ENCODE measurements at places on chromosomes 1 and 21.

DNA sequence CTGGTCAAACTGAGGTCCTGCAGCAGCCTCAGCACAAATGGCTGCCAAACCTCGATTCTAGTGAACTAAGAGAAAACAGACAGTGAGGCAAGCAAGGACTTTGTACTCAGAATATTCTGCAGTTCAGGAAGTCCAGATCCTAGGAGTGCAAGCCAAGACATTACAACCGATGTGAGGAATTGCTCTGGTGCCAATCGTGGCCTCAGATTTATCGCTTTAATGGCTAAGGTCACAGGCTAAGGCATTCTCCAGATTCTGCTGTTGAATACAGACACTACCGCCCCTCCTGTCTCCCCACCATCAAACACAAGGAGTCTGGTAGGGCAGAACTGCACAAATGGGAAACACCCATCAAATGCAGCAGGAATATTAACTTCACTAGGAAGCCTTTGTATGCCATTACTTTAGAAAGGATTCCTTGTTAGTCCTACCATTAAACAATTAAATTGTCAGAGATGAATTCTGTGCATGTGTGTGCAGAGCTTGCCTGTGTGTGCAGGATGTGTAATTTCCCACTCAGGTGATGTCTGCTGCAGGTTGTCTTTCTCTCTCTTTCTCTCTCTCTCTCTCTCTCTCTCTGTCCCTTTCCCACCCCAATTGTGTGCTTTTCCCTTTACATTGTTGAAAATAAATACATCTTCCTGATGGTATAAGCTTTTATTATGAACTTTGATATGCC lies 9.2 kb upstream of the SERTAD4 start:
- DNase-seq = peak; percentile 73

GRCh38 chr21:35520302-35520701 lies 471.2 kb upstream of the RUNX1 start:
- DNase-seq = no peak

GRCh38 chr1:109971559-109971958 lies 13.0 kb upstream of the AHCYL1 start:
- no peak for DNase-seq

- DNase-seq = no peak
These were observed 1279.6 kb downstream of the KCNT2 start for GRCh38 chr1:195328681-195329080.

DNA sequence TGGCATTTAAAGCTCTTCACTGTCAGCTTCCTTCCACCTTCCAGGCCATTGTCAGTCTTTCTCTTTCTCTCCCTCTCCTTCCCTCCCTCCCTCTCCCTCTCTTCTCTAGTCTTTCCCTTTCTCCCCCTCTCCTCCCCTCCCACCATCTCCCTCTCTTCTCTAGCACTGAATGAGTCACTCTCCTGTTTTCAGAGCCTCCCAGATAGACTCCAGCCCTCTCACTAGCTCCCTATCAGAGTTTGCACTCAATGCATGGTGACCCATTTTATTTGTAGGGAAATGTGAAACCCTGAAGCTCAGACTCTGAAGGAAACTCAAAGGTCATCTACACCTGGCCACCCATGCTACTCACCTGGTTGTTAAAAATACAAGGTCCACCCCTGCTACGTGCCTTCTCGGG lies 4.4 kb upstream of the MATN1 start:
- DNase-seq = peak; percentile 65

- DNase-seq = peak; percentile 85
These were observed 1043.2 kb downstream of the BRINP3 start for GRCh38 chr1:189434461-189434860.

DNA sequence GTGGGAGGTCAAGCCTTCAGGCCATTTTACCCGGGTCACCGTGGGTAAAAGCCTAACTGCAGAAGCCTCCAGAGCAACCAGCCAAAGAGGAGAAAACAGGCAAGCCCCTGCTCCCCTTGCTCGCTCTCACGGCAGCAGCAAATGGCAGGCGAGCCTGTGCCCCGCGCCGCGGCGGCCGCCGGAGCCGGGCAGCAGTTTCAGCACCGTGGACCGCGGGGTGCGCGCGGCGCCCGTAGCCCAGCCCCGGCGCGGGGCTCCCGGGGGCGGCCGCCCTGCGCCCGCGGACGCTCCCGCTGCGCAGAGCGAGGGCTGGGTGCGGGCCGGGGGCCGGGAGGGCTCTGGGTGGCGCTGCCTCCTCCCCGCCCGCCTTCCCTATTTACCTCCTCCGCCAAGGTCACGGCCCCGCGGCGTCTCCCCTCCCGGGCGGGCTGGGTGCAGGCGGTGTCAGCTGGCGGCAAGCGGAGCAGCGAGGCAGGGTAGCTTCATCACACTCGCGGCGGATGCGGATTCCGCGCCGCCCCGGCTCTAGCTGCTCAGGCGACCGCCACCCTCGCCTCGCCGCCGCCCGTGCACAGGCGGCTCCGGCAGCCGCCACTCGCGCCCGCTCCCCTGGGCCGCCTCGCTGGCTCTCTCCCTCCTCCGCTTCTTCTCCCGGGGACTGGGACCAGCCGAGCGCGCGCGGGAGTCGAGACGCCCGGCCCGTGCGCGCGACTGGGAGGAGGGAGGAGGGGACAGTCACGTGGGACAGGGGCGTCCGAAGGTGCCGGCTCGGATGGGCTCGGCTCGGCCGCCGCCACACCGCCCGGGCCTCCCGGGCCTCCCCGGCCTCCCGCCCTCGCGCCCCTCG lies at the start of gene RGS7:
RGS7 (minus strand) TSS at position 687 of the 847 bp plus-strand sequence.
- DNase-seq = peak; percentile 6

DNA sequence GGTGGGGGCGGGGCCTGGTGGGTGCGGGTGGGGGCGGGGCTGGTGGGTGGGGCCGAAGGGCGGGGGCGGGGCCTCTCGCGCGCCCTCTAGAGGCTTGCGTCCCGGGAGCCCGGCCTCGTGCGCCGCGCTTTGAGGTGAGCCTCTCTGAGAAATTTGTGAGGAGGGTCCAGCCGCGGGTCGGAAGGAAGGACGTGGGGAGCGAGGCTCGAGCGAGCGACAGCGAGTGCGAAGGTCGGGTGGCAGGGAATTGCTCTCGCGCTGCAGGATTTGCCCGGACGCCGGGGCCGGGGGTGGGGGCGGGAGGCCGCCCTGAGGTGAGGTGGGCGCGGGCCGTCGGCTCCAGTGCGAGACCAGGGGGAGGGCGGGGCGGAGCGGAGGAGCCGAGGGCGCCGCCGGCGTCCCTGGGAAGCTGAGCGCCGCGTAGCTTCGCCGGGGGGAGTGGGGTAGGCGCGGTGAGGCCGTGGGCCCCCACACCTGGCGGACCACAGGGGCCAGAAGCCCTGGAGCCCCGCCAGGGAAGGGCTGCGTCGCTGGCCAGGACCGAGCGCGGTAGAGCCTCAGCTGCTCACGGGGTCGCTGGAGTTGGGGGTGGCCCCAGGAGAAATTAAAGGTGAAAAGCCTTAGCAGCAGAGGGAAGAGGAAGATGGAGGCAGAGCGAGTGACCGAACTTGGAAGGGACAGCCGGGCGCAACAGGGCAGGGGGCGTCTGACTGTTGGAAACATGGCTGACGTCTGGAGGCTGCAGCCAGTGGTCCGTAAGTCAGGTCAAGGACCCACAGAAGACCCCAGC lies 754 bp upstream of the LSS start:
- DNase-seq = no peak

GRCh38 chr1:154295408-154296235 lies 23.2 kb downstream of the HAX1 start:
- DNase-seq = no peak

GRCh38 chr1:2242814-2243725 lies 15.0 kb downstream of the SKI start:
- no peak for DNase-seq

GRCh38 chr1:25051504-25051903 lies 121.4 kb upstream of the RUNX3 start:
- no peak for DNase-seq
